ENCODE measurements at places on chromosomes 7 and 10.
A peak's percentile ranks its signal among the peaks of the same experiment; 100 is the strongest.

GRCh38 chr7:47000561-47000960 lies 581.4 kb downstream of the TNS3 start:
- no peak for DNase-seq

- no peak for DNase-seq
Observed at GRCh38 chr7:134684165-134684564, 37.5 kb downstream of the BPGM start.

- DNase-seq = peak; percentile 62
Observed at GRCh38 chr10:11270135-11270857, 252.6 kb downstream of the CELF2 start.

- DNase-seq = no peak
Observed at GRCh38 chr10:71513540-71513853, 116.8 kb downstream of the CDH23 start.

DNA sequence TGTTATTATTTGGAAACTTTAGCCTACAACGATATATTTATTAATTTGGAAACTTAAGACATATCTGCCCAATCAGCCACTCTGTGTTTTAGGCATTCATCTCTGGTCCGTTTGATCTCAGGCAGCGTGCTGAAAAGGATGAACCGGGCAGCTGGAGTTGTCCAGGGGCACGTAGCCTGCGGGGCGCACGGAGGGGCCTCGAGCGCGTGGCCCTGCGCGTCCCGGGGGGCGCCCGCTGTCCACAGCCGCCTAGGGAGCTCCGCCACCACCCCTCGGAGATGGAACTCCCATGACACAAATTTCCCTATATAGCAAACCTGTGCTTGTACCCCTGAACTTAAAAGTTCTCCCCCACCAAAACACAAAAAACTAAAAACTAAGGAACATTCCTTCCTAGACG lies 24.3 kb upstream of the MKI67 start:
- no peak for DNase-seq

- DNase-seq = no peak
Observed at GRCh38 chr7:2411815-2412586, 8.6 kb downstream of the CHST12 start.

GRCh38 chr10:11870461-11870780 lies 47.3 kb downstream of the PROSER2 start:
- DNase-seq = no peak

DNA sequence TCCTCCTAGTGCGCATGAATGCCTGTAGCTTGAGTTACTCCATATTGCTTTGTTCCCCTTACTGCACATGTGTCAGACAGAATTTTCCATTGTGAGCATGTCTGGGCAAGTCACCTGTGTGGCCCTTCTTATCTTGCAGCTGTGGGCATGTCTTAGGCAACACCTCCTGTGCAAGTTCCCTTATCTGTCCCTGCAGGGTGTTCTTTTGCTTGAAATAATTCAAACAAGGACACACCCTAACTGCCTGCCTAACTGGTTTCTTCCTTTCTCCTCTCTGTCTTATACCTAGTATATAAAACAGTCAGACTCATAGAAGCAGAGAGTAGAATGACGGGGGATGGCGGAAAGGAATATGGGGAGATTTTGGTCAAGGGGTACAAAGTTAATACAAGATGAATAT lies 421.1 kb upstream of the SORCS1 start:
- no peak for DNase-seq

GRCh38 chr10:45581216-45581549 lies 91.4 kb downstream of the ZFAND4 start:
- DNase-seq = no peak

DNA sequence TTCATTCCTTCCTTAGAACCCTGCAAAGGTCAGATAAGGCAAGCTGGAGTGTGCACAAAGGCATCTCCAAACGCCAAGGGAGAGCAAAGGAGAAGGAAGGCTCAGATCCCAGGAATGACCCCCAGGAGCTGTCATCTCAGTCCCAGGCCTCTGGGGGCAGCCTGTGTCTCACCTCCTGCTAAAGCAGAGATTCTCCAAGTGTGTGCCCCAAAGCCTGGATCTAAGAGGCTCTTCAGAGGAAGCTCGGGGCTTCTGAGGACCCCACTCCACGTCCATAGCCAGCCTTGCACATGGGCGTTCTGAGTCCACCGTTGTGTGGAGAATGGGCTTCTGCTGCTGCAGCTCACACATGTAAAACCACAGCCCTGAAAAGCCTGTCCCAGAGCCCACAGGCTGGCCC lies 5.1 kb upstream of the GRID1 start:
- DNase-seq = no peak

GRCh38 chr10:123808906-123809305 lies 82.7 kb downstream of the CPXM2 start:
- DNase-seq = no peak

DNA sequence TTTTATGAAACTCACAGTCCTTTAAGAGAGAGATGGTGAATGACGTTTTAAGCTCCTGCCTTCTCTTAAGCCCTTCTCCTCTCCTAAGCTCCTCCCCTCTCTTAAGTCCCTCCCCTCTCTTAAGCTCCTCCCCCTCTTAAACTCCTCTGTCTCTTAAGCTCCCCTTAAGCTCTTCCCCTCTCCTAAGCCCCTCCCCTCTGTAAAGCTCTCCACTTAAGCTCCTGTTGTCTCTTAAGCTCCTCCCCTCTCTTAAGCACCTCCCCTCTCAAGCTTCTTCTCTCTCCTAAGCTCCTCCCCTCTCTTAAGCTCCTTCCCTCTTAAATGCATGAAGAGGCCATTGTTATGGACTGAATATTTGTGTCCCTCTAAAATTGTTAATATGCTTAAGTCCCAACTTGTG lies 1180.6 kb upstream of the AUTS2 start:
- no peak for DNase-seq

GRCh38 chr7:100192969-100193368 lies 15.3 kb downstream of the STAG3 start:
- no peak for DNase-seq

- DNase-seq = no peak
Observed at GRCh38 chr7:6606866-6607583, 8.4 kb upstream of the ZNF853 start.

GRCh38 chr10:99123336-99123735 lies 112.3 kb downstream of the HPSE2 start:
- no peak for DNase-seq

DNA sequence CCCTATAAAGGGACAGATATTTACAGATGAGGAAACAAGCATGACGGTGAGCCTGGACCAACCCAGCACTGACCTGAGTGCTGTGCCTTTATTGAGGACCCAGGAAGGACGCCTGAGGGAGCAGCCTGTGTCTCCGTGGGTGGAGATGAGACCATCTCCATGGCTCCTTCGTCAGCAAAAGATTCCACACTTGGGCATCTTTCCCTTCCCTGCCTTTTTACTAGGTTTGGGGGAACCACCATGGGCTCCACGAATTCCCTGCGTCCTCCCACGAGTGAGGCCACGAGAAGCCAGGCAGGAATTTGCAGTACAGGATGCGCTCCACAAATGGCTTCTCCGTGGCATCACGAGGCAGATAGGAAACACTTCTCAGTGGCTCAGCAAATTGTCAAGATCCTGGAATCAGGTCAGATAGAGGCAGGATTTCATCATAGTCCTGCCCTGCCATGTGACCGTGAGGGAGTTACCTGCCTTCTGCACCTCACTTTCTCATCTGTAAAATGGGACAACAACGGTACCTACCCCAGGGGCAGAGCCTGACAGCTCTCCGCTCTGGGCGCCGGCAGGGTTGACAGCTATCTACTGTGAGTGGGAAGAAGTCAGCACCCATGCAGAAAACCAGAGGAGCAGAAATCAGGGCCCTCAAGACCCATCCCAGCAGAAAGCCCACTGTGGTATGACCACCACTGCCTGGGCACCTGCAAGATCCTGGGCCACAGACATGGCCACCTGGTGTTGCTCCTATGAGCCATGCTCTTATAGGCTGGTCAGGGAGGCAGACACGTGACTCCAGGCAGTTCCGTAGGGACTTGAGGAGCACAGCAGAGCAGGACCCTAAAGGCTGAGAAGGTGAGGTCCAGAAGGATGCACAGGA lies 80.1 kb downstream of the GRID1 start:
- no peak for DNase-seq

DNA sequence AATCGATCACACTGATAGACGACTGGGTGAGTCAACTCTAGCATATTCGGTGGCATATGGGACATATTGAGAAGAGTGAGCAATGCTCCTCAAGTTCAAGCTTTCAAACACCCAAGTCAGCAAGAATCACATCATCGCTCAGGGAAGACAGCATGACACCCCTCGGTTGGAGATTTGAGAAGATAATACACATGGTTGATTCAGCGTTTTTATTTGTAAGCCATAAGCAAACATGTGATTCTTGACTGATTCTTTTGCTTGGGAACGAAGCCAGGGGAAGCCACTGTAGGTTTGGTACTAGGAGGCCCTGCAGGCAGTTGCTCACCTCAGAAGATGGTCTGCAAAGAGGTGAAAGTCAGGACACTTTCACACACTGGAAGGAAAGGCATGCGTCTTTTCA lies 12.6 kb downstream of the UCMA start:
- no peak for DNase-seq

DNA sequence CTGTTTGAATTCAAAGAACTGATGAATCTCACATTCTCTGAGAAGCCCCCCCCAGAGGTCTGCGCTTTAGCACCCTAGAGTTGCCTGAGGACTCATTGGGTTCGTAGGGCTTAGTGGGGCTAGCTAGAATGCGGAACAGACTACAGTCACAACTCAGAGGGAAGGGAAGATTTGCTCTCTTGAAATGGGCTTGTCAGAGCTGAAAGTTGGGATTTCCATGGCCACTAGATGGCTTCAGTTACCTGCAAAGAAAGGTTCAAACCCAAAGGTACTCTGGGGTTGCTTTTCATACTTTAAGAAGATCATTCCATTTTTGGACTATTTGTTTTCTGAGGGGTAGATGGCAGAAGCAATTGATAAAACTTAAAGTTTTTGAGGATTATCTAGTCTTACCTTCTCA lies 205.0 kb downstream of the BBS9 start:
- DNase-seq = no peak

DNA sequence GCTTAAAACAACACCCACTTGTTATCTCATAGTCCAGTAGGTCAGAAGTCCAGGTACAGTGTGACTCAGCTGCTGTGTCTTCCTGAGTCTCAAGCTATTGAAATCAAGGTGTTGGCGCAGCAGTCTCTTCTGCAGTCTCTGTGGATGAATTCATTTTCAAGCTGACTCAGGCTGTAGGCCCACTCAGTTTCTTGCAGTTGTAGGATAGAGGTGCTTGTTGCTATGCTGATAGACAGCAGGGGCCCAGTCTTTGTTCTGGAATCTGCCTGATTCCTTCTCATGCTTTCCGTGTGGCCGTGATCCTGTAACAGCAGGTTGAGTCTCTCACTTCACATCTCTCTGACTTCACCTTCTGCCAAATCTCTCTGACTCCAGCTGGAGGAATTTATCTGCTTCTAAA lies 400.4 kb upstream of the POM121L12 start:
- no peak for DNase-seq

GRCh38 chr7:72435366-72435765 lies 23.2 kb upstream of the CALN1 start:
- no peak for DNase-seq

DNA sequence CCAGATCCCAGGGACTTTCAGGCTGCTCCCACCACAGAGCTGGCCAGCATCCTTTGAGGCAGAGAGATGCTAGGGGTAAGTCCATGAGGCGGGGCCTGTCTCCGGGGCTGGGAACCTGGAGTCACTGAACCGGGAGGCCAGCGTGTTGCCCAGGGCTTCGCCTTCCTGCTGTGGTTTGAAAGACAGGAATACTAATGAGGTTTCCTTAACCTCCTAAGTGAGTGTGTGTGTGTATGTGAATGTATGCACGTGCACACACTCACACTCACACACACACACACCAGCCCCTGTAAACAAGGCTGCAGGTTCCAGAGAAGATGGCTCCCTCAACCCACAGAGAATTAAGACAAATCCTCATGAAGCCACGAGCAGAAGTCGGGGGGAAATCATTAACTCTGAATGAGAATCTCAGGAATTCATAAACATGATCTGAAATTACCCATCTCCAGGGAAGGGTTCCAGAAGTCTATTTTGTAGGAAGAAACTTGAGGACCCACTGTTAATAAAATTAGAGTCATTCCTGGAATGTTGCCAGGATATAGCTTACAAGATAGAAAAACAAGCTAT lies 20.3 kb upstream of the PFKP start:
- DNase-seq = no peak

- no peak for DNase-seq
Observed at GRCh38 chr7:123242467-123243092, 42.8 kb upstream of the SLC13A1 start.

DNA sequence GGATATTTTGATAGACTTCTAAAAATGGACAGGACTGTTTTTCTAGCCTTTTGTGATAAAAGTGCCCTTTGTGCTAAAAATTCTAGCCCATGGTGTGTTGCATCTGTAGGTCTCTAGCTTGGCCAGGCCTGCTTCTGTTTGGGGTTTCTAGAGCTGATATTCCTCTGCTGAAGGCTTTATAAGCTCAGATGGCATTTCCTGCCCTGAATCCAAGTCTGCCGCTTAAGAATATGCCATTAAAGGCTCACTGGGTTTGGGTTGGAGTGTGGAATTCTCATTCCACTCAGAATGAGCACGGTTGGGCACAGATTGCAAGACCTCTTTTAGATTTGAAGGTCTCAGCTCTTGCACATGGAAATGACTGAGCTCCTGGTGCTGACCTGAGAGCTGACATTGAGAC lies 49.4 kb upstream of the IGFBP3 start:
- DNase-seq = no peak

DNA sequence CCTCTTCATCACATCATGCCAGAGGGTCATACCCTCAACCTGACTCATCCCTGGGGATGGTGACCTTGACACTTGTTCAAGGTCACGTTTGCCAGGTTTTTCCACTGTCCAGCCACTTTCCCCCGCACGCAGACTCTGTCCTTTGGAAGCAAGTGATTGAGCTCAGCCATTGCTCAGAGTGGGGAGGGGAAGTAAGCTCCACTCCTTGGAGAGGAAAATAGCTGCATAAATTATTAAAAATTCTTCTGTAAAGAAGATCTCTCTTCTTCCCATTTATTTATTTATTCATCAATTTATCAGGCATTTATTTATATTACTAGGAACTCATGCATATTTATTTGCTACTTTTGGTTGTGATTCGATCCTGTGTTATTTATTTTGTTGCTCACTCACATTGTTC lies 88.0 kb downstream of the GLRX3 start:
- no peak for DNase-seq

- no peak for DNase-seq
Observed at GRCh38 chr10:6995831-6996230, 415.0 kb downstream of the SFMBT2 start.

GRCh38 chr10:100645091-100645490 lies 100.3 kb upstream of the PAX2 start:
- no peak for DNase-seq

DNA sequence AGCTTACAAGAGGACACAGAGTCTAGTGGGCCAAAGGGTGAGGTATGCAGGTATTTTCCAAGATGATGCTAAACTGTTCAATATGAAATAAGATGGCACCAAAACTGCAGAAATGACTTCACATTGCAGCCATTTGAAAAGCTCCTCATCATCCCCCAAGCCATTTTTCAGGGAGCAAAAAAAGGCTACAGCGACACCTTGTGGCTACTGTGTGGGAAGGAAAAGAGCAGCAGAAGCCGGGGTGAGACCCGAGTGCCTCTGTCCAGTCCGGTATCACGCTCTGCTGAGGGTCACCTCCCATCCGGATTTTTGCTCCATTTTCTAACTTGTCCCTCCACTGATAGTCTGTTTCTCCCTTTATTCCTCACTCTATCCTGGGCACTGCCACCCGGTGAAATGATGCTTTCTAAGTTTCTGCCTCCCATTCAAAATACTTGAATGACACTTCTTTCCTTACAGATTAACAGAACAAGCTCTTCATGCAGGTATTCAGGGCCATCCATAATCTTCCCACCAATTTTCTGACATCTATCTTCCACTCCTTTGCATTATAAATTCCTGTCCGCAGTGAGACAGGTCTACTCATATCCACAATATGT lies 220.2 kb downstream of the DGKI start:
- DNase-seq = no peak
